NCI-H2029 treated with DMSO at 0.1 percent for 48 hours (cell line): ENCODE measurements at places on chromosomes 12 and 14.

- no peak for DNase-seq
Observed at GRCh38 chr12:50518090-50518489, 13.3 kb downstream of the DIP2B start.

DNA sequence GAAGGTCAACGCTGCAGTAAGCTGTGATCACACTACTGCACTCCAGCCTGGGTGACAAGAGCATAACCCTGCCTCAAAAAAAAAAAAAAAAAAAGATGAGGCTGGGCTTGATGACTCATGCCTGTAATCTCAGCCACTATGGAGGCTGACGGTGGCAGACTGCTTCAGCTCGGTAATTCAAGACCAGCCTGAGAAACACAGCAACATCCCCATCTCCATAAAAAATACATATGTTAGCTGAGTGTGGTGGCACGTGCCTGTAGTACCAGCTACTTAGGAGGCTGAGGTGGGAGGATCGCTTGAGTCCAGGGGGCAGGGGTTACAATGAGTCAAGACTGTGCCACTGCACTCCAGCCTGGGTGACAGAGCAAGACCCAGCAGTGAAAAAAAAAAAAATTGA, 50.4 kb downstream of the GXYLT1 start:
- DNase-seq, result no peak

GRCh38 chr14:27435923-27436670, 838.3 kb upstream of the NOVA1 start:
- DNase-seq, result no peak

- no peak for DNase-seq
Observed at GRCh38 chr12:55824726-55825125, 4.7 kb downstream of the DNAJC14 start.

- no peak for DNase-seq
Observed at GRCh38 chr14:104665657-104666522, 23.5 kb upstream of the INF2 start.

GRCh38 chr14:51744372-51745130, 92.8 kb downstream of the FRMD6 start:
- DNase-seq, result no peak

- no peak for DNase-seq
Observed at GRCh38 chr14:101248840-101249675, 312.2 kb upstream of the DIO3 start.

DNA sequence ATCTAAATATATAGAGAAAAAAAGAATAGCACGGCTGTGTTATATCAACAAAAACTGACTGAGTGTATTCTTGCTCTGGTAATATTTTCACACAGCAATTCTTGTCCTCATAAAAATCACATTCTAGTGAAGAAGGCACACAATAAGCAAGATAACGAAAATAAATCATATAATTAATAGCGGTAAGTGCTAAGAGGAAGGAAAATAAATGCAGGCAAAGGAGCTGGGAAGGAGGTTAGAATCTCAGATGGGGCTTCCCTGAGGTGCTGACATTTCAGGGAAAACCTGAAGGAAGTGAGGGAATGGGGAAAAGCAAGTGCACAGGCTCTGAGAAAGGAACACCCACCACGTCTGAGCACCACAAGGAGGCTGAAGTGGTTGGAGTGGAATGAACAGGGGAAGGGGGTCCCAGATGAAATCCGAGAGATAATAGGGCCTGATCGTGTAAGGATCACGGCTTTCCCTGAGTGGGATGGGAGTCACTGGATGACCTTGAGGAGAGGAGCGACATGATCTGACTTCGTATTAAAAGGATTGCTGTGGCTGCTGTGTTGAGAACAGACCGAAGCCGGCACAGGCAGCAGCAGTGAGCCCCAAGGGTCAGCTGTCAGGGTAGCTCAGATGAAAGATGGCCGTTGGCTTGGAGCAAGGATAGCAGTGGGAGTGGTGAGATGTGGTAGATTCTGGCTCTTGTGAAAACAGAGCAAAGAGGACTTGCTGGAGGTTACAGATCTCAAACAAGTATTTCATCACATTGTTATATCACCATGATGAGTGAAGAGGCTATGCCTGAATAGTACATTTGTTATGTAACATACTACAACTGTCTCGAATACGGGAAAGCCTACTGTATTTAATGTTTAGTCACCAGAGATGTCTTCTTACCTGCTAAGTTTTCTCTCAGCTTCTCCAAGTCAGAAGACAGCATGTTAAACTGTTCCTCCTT, 67.1 kb upstream of the VPS33A start:
- DNase-seq, result no peak
